ENCODE measurements at places on chromosomes 3 and 15. TPM values are rescaled to one million over a fixed set of nuclear protein-coding genes. Genes with fewer than 3 reads are reported as not detected.

The EFCC1 gene
- 3.0 TPM for total RNA-seq

The CAMK1 gene
- total RNA-seq = 16.5 TPM

The HHLA2 gene
- not detected for total RNA-seq

The PLCH1 gene
- not detected for total RNA-seq

The GPR27 gene
- 0.19 TPM for total RNA-seq

The SLC38A3 gene
- total RNA-seq = not detected

The LRRK1 gene
- total RNA-seq = 11.2 TPM

The PEX5L gene
- total RNA-seq = 0.05 TPM

The LDHAL6B gene
- total RNA-seq = not detected

The SEC61A1 gene
- total RNA-seq = 290 TPM

The LSMEM2 gene
- not detected for total RNA-seq

The KLF15 gene
- total RNA-seq = 0.05 TPM

The ISG20 gene
- 36.5 TPM for total RNA-seq

The MLF1 gene
- total RNA-seq = 11.8 TPM

The IMPG2 gene
- 0.99 TPM for total RNA-seq

The GABPB1 gene
- total RNA-seq = 44.2 TPM

The GPR62 gene
- 0.06 TPM for total RNA-seq

The SLC15A2 gene
- total RNA-seq = 0.29 TPM

The SPPL2A gene
- 98.1 TPM for total RNA-seq

The TCTA gene
- total RNA-seq = 18.4 TPM

The CTXN2 gene
- not detected for total RNA-seq

The IGF2BP2 gene
- 71.5 TPM for total RNA-seq

The A4GNT gene
- total RNA-seq = not detected

The HES1 gene
- total RNA-seq = 127 TPM

Data from glomerular endothelial cell (primary cell).